ENCODE measurements at places on chromosomes 5 and 9.

DNA sequence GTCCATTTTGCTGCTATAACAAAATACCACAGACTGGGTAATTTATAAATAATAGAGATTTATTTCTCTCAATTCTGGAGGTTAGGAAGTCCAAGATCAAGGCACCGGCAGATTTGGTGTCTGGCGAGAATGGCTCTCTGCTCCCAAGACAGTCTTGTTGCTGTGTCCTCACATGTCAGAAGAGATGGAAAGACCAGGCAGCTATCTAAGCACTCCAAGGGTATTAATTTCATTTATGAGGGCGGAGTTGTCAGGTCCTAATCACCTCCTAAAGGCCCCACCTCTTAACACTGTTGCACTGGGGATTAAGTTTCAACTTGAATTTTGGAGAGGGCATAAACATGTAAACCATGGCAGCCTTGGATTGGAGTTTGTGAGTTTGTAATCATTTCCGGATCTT, 30.3 kb downstream of the ADCY2 start:
- no peak overlapping the region for H3K27ac ChIP-seq
- no peaks in the 10 kb centered on the region for H3K36me3 ChIP-seq
- H3K27me3 ChIP-seq, result no peaks in the 10 kb centered on the region
- no peak overlapping the region for H3K4me3 ChIP-seq

DNA sequence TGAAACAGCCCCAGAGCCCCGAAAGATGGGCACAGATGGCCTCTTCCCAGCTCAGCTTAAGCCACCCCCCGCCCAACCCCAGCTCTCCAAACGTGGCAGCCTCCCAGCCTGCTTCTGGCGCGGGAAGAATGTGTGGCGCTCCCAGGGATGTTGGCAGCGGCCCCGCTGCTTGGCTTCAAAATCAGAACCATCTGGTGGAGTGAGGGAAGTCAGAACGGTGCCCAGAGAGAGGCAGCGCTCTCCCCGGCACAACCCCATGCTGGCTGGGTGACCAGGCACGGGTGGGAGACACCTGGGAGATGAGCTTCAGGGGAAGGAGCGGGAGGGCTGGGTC, 72.7 kb upstream of the ORM1 start:
- H3K4me3 ChIP-seq, result no peak overlapping the region
- H3K36me3 ChIP-seq, result no peaks in the 10 kb centered on the region
- no peaks in the 10 kb centered on the region for H3K27me3 ChIP-seq
- H3K27ac ChIP-seq, result no peak overlapping the region
- DNase-seq, result peak; percentile 67
- peaks cover 12% of the 10 kb centered on the region for H3K4me1 ChIP-seq

DNA sequence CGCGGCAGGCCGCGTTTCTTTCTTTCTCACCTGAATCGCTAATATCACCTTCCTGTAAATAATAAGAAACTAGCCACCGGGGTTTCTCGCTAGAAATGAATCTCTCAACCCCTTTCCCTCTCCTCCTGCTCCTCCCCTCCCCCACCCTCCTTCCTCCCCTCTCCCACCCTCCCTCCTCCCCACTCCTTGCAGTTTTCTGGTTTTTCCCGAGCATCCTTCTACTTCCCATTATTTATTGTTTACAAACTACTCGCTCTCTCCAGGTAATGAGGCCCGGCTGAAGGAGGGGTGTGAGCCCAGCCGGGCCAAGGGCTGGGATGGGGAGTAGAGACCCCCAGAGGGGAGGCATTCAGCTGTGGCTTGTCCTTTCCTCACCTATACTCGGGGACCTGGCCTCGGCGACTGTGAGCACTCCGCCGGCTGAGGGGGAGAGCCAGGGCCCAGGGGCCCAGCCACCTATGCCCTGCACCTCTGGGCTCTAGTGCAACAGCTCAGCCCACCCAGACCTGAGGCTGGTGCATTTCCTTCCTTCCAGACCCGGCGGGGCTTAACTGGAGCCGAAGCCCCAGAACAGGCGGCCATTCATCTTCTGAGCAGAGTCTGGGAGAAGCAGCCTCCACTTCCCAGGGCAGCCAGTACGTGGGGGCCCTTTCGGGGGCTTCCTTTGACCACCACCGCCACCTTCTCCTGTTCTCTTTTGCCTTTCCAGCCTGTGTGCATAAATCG, 2.1 kb upstream of the IRX4 start:
- H3K27ac ChIP-seq, result no peak overlapping the region
- H3K36me3 ChIP-seq, result no peaks in the 10 kb centered on the region
- no peak for DNase-seq
- no peak overlapping the region for H3K4me3 ChIP-seq
- H3K27me3 ChIP-seq, result peaks cover 97% of the 10 kb centered on the region

GRCh38 chr9:109120204-109120789, 550 bp upstream of the TMEM245 start:
- no peak for DNase-seq
- peaks cover 6% of the 10 kb centered on the region for H3K36me3 ChIP-seq
- no peaks in the 10 kb centered on the region for H3K27me3 ChIP-seq
- peak overlapping the region; percentile 68 for H3K27ac ChIP-seq

- no peaks in the 10 kb centered on the region for H3K36me3 ChIP-seq
- no peak for DNase-seq
- H3K4me3 ChIP-seq, result no peak overlapping the region
- H3K4me1 ChIP-seq, result no peaks in the 10 kb centered on the region
These were observed 65.7 kb downstream of the TMEM38B start for GRCh38 chr9:105760053-105760452.

DNA sequence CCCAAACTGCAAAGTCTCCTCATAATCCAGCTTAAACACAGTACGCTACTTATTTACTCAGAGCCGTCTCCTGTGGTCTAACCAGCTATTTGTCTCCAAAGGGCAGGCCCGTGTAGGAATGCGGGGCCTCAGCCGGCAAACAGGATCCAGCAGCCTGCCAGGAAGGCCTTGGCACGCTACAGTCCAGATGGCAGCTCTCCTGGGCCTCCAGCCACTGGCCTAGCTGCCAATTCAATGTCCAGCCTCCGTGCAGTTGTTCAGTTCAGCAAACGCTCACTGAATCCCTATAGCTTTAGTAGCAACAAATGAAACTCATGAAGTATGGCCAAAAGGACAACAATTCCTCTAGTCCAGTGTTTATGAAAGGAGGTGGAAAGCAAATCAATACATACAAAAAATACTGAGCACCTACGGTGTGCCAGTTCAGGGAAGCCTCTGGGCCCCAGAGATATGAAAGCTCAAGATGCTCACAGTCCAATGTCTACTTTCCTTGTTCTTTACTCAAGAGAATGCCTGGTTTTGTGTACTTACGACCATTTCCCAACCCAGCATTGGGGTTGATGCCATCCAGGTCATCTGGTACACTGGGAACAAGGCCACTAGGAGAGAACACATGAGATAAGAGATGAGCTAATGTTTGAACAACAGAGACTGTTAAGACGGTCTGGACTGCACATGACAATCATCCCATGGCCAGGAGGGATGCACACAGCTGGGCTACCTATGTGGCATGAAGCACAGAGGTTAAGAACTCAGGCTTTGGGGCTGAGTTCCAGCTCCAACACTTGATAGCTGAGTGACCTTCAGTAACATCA, 8.3 kb downstream of the CDK5RAP2 start:
- no peak overlapping the region for H3K27ac ChIP-seq
- H3K4me1 ChIP-seq, result no peaks in the 10 kb centered on the region
- H3K27me3 ChIP-seq, result no peaks in the 10 kb centered on the region
- H3K36me3 ChIP-seq, result peaks cover 60% of the 10 kb centered on the region
- no peak overlapping the region for H3K4me3 ChIP-seq
- DNase-seq, result no peak

DNA sequence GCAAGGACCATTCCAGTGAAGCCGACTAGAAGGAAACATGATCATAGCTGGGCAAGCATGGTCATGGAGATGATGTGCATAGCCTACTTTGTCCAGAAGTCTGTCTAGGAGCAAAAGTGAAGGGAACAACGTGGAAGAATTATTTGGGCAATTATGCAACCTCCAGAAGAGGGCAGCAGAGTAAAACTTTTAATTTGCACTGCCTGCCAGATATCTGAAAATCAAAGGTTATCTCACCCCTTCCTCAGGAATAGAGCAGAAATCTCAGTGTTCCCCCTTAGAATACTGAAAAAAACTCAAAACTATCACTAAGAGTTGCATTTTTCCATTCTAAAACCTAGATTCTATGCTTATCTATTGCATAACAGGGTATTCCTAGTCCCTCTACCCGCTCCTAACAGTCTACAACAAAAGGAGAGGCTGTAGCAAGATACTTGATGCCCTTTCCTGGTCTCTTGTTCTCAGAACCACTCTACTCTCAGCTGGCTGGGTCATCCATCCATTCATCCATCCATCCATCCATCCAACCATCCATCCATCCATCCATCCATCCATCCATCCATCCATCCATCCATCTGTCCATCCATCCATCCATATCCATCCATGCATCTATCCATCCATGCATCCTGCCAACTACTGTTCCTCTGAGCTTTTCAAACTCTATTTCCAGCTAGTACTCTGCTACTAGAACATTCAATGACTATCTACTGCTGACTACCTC, 8.4 kb upstream of the SETD9 start:
- no peak overlapping the region for H3K4me3 ChIP-seq
- H3K27me3 ChIP-seq, result no peaks in the 10 kb centered on the region
- H3K36me3 ChIP-seq, result no peaks in the 10 kb centered on the region
- peak; percentile 63 for DNase-seq
- H3K4me1 ChIP-seq, result no peaks in the 10 kb centered on the region

GRCh38 chr5:147854894-147855773, 23.4 kb upstream of the SCGB3A2 start:
- no peaks in the 10 kb centered on the region for H3K27me3 ChIP-seq
- H3K4me3 ChIP-seq, result no peak overlapping the region
- no peaks in the 10 kb centered on the region for H3K36me3 ChIP-seq
- H3K27ac ChIP-seq, result no peak overlapping the region
- peak; percentile 52 for DNase-seq
- H3K4me1 ChIP-seq, result peaks cover 9% of the 10 kb centered on the region

Data from A673 (cell line).